Non-pigmented ciliary epithelial cell (primary cell): ENCODE measurements at places on chromosomes 1 and 21.

DNA sequence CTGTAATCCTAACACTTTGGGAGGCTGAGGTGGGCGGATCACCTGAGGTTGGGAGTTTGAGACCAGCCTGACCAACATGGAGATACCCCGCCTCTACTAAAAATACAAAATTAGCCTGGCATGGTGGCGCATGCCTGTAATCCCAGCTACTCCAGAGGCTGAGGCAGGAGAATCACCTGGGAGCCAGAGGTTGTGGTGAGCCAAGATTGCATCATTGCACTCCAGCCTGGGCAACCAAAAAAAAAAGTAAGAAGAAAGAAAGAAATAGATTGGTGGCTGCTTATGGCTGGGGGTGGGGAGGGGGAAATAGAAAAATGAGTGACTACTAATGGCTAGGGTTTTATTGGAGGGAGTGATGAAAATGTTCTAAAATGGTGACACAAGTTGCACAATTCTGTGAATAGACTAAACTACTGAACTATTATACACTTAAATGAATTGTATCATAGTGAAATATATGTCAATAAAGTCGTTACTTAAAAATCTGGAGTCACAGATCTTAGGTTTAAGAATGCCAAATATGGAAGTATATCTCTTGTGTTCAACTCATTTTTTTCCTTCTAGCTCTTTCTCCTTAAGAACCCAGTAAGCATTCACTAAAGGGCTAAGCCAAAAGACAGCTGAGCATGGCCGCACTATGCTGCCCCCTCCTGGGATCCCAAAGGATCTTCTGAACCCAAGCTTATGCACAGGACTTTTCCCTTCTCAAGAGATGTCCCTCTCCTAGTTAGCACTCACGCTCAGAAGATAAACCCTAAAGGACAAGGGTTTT, 3.2 kb upstream of the NPL start:
- peak; percentile 35 for DNase-seq

DNA sequence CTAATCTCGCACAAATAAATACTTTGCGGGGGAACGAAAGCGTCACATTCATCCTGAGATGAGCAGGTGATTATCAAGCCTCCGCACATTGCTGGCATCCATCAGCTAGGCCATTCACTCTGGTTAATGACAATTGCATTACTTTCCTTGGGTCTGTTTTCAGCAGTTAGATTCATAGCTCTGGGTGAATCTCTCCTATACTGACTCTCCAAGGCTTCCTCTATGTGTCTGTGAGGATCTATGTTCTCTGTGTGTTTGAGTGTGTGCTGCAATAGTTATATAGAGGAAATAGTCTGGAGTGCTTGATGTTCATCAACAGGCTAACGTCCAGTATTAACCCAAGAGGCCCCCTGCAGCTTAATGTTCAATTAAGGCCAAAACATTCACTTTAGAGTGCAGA, 133.0 kb upstream of the CTTNBP2NL start:
- no peak for DNase-seq

DNA sequence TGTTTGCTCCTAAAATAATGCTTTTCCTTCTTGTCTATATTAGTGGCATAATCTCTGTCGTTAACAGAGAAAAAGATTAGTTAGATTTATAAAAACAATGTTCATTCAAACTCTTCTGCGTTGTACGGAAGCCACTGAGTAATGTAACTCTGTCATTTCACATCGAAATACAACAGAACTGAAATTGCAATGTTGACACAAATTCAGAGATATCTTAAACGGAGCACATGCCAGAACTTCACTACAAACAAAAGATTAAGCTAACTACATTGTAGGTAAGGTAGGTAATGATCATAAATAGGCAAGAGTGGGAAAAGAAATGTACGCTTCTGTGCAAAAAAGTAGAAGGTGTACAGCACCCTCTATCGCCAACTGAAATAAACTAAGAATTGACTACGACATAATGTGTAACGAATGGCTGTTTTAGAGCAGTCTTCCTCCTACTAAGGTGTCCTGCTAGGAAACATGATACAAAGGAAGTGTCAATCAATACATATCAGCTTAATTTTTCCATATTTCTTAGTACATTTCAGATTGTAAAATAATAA, 56.6 kb downstream of the PCNX2 start:
- no peak for DNase-seq

- peak; percentile 87 for DNase-seq
Measured at GRCh38 chr1:207007352-207008033, 25.1 kb downstream of the C1orf116 start.

- no peak for DNase-seq
Measured at GRCh38 chr1:204455831-204456145, 38.8 kb downstream of the PIK3C2B start.

DNA sequence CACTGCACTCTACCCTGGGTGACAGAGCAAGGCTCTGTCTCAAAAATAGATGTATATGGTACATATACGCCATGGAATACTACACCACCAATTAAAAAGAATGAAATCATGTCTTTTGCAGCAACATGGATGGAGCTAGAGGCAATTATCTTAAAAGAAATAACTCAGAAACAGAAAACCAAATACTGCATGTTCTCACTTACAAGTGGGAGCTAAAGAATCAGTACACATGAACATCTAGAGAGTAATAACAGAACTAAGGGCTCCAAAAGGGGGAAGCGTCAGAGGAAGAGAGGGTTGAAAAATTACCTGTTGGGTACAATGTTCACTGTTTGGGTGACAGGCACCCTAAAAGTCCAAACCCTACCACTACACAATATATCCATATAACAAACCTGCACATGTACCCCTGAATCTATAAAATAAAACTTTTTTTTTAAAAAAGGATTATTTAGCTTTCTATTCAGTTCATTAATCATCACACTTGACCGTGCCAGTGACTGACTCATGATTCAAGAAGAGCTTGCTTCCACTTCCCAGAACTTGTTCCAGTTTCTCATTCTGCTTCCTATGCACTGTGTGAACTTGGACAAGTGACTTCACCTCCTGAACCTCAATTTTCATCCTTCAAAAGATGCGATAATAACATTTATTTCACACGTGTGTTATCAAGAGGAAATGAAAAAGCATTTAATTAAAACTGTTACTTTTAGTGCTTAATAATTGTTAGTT, 109.6 kb downstream of the PLPP3 start:
- no peak for DNase-seq

DNA sequence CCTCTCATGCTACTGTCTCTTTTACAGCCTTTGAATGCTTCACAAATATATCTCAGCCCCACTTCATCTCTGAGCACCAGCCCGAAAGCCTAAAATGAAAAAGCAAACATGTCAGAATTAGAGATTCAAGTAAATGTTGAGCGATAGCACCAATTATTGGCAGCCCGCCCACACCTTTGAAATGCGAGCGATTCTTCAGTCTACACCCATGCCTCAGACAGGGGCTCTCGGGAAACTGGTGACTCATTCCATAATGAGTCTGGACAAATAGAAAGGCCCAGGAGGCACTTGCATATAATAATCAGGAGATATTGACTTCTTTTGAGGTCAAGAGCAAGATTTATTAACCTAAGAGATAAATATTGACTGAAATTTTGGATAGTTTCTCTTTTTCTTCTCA, 487.3 kb upstream of the PTBP2 start:
- peak; percentile 35 for DNase-seq

GRCh38 chr1:212670301-212670700, 29.3 kb downstream of the BATF3 start:
- no peak for DNase-seq

GRCh38 chr1:168949672-168950071, 156.8 kb upstream of the ATP1B1 start:
- no peak for DNase-seq

- no peak for DNase-seq
Measured at GRCh38 chr1:184194236-184194635, 142.7 kb downstream of the TSEN15 start.

GRCh38 chr1:218705911-218706893, 361.1 kb downstream of the TGFB2 start:
- peak; percentile 100 for DNase-seq

DNA sequence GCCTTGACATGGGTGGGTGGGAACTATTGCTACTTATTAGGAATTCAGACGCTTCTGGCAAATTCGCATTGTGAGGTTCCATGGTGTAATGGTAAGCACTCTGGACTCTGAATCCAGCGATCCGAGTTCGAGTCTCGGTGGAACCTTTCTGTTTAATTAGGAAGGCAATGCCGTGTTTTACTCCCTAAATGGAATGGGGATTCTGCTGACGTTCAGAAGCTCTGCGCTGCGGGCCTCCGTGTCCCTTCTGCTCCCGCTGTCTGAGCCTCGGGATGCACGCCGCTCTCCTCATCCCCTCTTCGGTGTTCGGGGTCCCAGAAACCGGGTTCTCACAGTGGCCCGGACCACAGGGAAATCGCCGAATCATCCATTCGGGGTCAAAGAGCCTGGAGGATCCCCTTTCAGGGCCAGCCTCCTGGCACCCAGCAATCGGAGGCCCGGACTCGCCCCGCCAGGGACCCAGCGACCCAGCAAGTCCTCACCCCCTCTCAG, 280.3 kb downstream of the FAM72C start:
- no peak for DNase-seq

DNA sequence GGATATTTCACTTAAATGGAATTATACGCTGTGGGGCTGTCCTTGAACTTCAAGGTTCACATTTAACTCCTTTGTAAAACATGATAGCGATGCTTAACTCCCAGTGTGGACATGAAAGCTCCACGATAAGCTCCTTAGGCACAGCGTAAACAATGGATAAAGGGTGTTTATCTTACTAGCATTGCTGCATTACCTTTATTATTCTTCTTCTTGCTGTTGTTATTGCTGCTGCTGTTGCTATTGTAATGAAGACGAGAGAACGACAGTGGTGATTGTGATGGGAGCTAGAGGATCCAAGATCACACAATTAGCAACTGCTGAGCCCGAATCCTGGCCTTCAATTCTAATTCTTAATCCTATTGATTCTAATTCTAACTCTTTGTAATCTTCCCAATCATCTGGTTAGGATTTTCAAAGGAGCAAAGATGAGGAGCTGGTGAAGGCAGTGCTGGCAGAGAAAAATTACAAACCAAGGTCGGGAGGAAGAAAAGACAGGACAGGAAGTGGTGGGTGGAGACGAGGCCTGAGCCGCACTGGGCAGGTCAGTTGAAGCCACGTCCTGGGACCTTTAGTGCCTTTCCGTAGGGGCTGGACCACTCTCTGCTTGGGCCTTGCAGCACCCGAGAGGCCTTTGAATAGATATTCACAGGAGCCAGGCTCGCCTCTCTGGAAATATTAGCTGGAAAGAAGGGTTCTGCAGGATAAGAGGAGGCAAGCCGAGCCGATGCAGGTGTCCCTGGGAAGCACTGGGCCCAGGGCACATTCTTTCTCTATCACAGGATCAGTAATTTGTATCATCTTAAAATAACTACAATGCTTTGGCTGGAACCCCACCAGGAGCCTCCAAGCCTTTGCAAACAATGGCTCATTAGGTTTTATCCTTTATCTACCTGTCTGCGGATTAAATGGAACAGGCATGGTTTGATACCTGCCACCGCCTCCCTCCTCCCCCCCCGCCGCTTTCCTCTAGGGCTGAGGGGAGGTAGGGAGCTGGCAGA, 571.6 kb downstream of the AJAP1 start:
- no peak for DNase-seq

DNA sequence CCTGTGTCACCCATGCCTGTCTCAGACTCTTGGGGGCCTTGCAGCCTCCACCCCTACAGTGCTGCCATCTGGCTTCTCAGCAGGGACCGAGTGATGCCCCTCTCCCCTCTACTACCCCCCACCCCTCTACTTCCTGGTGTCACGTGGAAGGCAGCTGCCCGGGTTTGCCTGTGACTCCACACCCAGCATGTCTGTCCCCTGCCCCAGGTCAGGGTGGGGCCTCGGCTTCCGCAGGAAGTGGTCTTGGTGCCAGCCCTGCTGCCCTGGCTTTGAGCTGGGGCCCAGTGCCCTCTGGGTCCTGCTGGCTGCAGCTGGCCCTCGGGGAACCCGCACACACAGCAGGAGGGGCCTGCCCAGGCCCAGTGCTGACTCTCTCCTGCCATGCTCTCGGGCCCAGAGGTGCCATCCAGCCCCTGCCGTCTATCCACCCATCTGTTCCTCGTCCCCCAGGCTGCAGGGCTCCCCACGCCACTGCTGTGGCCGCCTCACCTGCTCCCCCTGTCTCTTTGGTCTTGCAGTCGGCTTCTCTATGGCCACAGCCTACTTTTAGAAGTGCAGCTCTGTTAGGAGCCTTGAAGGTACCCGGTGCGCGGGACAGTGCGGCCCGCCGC, 24.0 kb downstream of the PLCH2 start:
- DNase-seq, result no peak

GRCh38 chr1:94962409-94963265, 35.7 kb upstream of the CNN3 start:
- no peak for DNase-seq

DNA sequence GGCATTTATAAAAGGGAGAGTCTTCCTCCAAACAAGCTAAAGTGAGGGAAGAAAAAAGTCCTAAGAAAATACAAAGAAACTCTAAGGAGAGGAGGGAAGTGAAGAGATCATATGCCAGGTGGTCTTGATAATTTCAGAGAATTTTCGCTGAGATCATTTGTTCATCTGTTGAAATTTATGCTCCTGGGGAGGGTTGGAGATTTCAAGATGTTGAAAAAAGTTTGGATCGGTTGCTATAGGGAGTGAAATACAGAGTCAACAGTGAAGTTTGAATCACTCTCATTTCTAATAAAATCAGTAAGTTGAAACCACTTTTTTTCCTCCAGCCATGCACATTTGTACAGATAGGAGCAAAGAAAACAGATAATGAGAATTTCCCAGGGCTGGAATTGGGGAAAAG, 299.1 kb upstream of the ADAMTS5 start:
- no peak for DNase-seq

- DNase-seq, result no peak
Measured at GRCh38 chr1:24186993-24187790, at the start of gene IFNLR1. IFNLR1 (minus strand) TSS chr1:24187289; CDS start chr1:24187248, 41 bp downstream.

DNA sequence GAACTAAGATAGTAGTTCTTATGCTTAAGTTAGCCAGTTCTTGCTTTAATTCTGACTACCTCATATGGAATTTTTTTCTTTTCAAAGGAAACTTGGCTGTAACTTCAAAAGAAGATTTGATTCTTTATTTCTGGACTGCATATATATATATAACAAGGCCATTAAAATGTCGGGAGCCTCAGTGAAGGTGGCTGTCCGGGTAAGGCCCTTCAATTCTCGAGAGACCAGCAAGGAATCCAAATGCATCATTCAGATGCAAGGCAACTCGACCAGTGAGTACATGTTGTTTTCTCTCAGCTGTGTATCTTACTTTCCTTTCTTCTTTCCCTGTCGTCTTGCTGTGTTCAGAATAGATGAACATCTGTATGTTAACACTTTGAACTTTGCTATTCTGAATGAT, 21.8 kb downstream of the KIF1B start:
- DNase-seq, result no peak

- DNase-seq, result no peak
Measured at GRCh38 chr1:169046671-169047070, 59.8 kb upstream of the ATP1B1 start.
